ENCODE measurements at places on chromosomes 5 and 9.

GRCh38 chr5:146754621-146755020 is 123.9 kb downstream of the PPP2R2B start:
- H3K4me3 ChIP-seq, result no peak overlapping the region
- H3K27me3 ChIP-seq, result no peaks in the 10 kb centered on the region
- no peak overlapping the region for H3K27ac ChIP-seq
- H3K36me3 ChIP-seq, result no peaks in the 10 kb centered on the region
- H3K4me1 ChIP-seq, result no peaks in the 10 kb centered on the region

DNA sequence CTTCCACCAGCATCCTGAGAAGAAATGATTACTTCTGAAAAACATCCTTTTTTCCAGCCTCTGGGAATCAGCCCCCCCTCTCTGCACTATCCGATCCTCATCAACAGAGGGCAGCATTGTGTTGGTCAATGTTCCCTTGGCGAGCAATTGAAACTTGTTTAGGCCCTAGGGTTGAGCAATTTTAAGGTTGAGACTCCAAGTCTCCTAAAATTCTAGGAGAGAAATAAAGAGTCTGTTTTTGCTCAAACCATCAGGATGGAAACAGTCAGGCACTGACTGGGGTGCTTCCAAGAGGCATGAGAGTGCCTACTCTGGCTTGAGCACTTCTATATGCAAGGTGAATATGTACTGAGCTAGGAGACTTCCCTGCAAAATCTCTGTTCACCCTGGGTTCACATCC is 12.4 kb upstream of the CYFIP2 start:
- ATAC-seq, result peak; percentile 85
- no peaks in the 10 kb centered on the region for H3K27me3 ChIP-seq
- no peaks in the 10 kb centered on the region for H3K4me1 ChIP-seq
- H3K27ac ChIP-seq, result no peak overlapping the region

DNA sequence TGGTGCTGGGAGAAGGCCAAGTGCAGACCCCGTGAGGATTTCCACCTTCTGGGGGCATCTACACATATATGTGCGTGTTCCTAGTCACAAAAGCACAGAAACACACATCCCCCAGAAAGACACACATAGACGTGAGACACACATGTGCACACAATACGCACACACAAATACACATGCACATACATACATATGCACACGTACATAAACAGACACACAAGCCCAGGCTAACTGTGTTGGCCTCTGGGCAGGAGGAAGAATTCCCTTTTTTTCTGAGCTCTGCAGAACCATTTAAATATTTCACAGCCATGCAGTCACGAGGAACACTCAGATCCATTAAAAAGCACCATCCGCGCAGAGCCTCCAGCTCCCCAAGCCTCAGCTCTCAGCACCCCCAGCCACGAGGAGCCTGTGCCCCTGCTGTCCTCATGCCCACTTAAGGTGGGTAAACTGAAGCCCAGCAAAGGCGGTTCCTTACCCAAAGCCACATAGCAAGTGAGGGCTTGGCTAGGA is 5.3 kb downstream of the NINJ1 start:
- H3K27ac ChIP-seq, result peak overlapping the region; percentile 98
- peaks cover 3% of the 10 kb centered on the region for H3K4me1 ChIP-seq
- H3K36me3 ChIP-seq, result no peaks in the 10 kb centered on the region
- no peak for ATAC-seq

DNA sequence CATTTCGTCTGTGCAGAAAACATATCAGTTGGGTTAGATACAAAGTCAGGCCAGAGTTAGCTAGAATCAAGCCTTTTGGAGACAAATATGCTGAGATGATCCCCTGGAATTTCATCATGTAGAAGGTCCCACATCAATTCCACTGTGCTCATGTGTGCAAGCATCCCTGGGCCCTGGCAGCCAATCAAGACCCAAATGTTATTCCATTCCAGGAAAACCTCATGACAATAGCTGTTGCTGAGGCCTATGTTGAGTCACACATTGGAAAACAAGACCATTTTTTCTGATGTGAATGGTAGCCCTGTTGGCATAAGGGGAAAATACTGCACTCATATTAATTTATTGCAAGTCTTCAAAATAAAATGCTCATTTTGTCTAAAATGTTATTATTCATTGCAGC is 11.5 kb downstream of the SPOCK1 start:
- no peaks in the 10 kb centered on the region for H3K4me1 ChIP-seq
- no peak overlapping the region for H3K4me3 ChIP-seq
- H3K27ac ChIP-seq, result no peak overlapping the region
- no peaks in the 10 kb centered on the region for H3K27me3 ChIP-seq

- H3K36me3 ChIP-seq, result no peaks in the 10 kb centered on the region
- no peaks in the 10 kb centered on the region for H3K27me3 ChIP-seq
- no peak overlapping the region for H3K4me3 ChIP-seq
- no peaks in the 10 kb centered on the region for H3K4me1 ChIP-seq
Observed at GRCh38 chr5:143836161-143836725, 24.3 kb downstream of the HMHB1 start.

Measured in gastroesophageal sphincter (tissue), 4 donors.